ENCODE measurements at places on chromosomes 12 and 14.

DNA sequence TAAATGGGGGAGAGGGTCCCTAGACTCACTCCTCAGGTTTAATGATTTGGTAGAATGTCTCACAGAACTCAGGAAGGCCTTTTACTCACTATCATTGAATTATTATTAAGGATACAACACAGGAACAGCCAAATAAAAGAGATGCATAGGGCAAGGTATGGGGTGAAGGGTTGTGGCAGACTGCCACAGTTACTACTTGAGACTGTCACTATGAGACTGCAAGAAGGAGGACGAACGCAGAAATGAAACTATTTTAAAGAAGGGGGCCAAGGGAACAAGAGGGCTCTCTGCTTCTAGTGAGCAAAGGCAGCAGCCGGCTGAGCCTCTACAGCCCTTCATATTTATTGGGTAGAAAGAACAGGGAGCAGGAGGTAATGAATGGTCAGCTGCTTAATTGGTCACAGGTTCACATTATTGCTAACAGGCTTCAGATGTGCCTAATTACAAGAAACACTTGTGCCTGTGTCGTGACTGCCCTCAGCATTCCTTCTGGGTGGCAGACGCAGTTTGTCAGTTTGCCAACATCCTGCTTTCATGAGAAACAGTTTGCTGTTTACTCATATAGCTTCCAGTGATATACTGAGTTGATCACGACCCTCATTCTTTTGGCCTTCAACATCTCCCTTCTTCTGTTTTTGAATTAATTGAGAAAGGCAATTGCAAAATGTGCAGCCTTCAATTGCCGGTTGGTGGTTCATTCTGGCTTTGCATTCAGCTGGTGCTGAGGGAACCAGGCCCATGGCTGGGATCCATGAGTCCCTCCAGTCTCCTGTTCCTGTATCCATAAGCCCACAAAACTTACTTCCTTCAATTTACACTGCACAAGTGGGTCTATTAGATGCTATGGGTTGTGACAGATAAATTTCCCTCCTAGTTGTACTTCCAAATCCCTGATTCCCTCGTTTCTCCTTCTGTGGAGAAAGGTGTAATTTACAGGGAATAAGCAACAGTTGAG lies 82.8 kb upstream of the PLEKHG7 start:
- no peaks in the 10 kb centered on the region for H3K27me3 ChIP-seq
- H3K36me3 ChIP-seq, result no peaks in the 10 kb centered on the region
- no peaks in the 10 kb centered on the region for H3K4me1 ChIP-seq
- H3K4me3 ChIP-seq, result no peak overlapping the region

DNA sequence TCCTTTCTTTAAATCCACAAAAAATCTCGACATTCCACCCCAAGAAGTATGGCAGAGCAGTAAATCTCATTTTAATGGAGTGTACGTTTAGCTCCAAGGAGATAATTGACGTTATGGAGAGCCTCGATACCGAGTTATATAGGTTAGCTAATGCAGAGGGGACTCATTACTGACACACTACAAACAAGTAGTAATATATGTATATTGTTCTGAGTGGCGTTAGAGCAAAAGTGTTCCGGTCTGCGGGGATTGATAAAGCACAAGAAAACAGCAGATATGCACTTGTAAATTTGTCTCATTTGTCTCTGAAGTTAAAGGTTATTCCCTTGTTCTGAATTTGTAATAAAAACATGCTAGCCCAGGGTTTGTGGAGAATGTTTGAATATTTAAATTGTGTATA lies 84.1 kb downstream of the BCL11B start:
- H3K27ac ChIP-seq, result no peak overlapping the region

GRCh38 chr14:81187832-81188522 lies 32.8 kb downstream of the GTF2A1 start:
- H3K27ac ChIP-seq, result no peak overlapping the region
- DNase-seq, result no peak
- H3K4me3 ChIP-seq, result no peak overlapping the region
- H3K27me3 ChIP-seq, result no peaks in the 10 kb centered on the region
- H3K4me1 ChIP-seq, result no peaks in the 10 kb centered on the region
- peaks cover 3% of the 10 kb centered on the region for H3K36me3 ChIP-seq

DNA sequence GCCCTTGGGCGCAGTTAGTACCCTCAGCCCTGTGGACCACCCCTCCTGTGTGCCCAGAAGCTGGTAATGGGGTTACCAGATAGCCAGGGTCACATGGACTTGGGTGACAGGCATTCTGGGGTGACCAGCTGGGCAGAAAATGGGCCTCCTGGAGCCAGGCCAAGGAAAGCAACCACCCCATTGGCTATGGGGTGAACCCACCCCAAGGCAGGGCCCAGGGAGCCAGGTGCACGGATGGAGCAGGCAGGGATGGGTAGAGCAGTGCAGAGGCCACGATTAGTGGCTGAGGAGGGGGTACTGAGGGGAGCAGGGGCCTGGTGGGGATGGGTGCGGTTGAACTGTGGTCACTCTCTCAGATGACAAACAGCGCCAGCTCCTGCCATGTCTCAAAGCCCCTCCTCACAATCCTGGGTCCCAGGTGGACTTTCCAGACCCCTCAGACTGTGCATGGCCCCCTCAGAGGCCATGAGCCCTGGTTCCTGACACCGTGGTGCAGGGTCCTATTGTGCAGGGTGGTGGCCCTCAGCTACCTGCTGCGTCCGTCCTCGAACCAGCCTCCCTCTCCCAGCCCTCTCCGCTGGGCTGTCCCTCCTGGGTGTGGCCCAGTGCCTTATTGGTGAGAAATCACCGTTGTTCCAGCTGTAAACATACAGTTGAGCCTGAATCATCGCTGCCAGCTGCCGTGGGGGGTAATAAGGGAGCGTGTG lies 23.4 kb upstream of the BEGAIN start:
- H3K27ac ChIP-seq, result no peak overlapping the region
- no peak overlapping the region for H3K4me3 ChIP-seq
- no peaks in the 10 kb centered on the region for H3K27me3 ChIP-seq
- H3K36me3 ChIP-seq, result no peaks in the 10 kb centered on the region

DNA sequence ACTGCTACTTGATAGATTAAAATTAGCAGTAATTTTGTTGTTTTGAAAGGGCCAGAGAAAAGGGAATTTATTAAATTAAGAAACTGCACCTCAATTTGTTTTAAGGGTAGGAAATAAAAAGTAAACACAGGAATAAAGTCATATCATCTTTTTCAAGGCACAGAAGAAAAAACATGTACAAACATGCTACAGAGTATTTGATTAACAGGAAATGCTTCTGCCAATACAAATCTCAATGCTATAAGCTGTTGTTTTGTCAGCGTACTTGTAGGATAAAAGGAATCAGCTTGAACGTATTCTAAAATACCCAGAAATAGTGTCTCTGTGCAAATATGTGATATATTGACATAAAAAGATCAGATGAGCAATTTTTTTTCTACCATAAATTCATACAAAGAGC lies 474.0 kb upstream of the MGAT4C start:
- no peaks in the 10 kb centered on the region for H3K36me3 ChIP-seq
- no peaks in the 10 kb centered on the region for H3K4me1 ChIP-seq

GRCh38 chr14:32757568-32757967 lies 181.1 kb upstream of the NPAS3 start:
- no peak for DNase-seq
- H3K27ac ChIP-seq, result no peak overlapping the region
- H3K4me3 ChIP-seq, result no peak overlapping the region
- H3K36me3 ChIP-seq, result no peaks in the 10 kb centered on the region
- H3K4me1 ChIP-seq, result no peaks in the 10 kb centered on the region
- no peaks in the 10 kb centered on the region for H3K27me3 ChIP-seq

- H3K36me3 ChIP-seq, result no peaks in the 10 kb centered on the region
- no peak for DNase-seq
- no peak overlapping the region for H3K27ac ChIP-seq
- peaks cover 10% of the 10 kb centered on the region for H3K4me1 ChIP-seq
- no peak overlapping the region for H3K4me3 ChIP-seq
These were observed 124.5 kb downstream of the CALM1 start for GRCh38 chr14:90521084-90521929.

DNA sequence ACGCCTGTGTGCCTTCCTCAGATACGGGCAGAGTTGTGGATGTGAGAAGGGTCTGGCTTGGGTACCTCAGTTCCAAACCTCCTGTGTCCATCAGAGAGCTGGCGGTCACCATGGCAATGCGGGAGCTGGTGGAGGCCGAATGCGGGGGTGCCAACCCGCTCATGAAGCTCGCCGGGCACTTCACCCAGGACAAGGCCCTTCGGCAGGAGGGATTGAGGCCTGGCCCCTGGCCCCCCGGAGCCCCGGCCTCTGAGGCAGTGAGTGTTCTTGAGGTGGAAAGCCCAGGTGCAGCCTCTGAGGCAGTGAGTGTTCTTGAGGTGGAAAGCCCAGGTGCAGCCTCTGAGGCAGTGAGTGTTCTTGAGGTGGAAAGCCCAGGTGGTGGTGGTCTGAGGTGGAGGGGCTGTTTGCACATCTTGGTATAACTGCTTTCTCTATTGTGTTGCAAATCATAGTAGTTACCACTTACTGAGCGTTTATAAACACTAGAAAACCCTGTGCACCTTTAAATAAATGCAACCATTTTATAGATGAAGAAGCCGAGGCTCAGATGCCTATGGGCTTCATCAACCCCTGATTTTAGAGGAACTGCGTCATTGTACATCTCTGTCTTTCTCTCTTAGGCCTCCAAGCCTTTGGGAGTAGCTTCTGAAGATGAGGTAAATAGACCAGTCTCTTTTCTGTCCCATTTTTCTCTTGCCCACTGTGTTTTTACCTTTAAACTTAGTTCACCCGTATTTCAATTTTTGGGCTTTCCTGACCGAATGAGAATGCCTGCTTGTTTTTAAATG lies 976 bp downstream of the PEX5 start:
- peak overlapping the region; percentile 88 for H3K4me3 ChIP-seq
- no peak overlapping the region for H3K27ac ChIP-seq
- no peaks in the 10 kb centered on the region for H3K27me3 ChIP-seq

DNA sequence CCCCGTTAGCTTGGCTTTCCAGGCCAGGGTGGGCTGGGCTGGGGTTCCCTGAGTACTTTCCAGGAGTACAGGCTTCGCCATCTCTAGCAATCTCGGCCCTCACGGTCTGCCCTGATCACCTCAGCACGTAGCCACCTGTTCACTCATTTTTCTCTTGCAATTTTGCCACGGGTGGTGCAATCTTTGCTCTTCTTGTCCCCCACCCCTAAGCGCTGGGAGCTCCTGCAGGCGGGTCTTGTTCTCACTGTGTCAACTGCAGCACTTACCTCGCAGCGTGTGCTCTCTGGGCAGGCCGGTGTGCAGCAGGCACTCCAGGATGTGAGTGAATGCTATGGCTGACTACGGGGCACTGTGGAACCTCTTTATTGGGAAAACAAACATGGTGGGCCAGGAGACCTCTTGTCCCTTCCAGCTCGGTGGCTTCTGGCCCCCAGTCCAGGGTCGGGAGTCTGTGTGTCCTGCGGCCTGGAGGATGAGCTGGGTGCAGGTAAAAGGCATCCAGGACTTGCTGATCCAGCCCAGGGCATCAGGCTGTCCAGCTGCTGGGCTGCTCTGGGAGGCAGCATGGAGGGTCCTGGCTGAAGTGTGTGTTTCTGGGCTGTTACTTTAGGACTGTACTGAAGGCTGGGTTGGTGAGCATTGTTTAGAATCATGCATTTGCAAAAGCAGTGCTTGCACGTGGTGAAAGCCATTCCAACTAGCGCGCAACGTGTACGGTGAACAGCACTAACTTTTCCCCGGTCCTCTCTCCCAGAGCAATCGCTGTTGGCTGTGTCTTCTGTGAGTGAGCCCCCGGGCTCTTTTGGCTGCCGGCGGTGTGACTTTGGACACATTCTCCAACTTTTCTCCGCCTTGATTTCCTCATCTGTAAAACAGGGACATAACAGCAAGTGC lies 1.5 kb upstream of the ULK1 start:
- H3K4me3 ChIP-seq, result no peak overlapping the region
- no peaks in the 10 kb centered on the region for H3K27me3 ChIP-seq
- peak; percentile 27 for DNase-seq

GRCh38 chr12:96241846-96242256 lies 47.7 kb downstream of the ELK3 start:
- DNase-seq, result peak; percentile 92
- H3K27ac ChIP-seq, result no peak overlapping the region
- H3K4me1 ChIP-seq, result peaks cover 17% of the 10 kb centered on the region
- no peak overlapping the region for H3K4me3 ChIP-seq

DNA sequence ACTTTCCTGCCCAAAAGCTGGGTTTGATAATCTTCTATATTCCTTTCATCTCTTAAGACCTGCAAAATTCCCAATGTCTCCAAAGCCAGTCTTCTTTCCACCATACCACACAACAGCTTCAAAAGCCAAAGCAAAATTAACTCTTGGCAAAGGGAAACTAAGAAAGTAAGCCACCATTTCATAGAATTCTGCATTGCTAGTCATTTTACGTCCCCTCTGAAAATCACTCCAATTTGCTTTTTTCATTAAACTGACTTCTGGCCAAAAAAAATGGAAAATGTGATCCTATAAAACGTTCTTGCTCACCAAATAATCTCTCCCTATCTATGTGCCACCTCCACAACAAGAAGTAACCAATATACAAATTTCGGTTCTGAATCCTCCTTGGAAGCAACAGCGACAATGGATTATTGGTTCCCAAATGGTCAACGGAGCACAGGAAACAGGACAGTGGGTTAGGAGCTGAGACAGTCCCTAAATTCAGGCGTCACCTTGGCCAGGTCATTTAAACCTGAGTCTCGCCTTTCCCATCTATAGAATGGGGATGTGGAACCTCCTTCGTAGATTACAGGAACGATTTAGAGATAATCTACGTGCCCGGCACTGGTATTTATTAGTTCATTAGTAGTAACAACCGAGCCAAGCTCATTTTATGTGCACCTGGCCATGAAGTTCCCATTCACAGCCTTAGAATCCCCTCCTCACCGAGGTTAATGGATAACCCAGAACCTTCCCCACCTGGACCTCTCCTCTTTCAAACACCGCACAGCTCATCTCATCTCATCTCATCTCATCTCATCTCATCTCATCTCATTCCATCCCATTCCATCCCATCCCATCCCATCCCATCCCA lies 1.2 kb downstream of the NT5DC3 start:
- peaks cover 3% of the 10 kb centered on the region for H3K27me3 ChIP-seq
- peak overlapping the region; percentile 90 for H3K4me3 ChIP-seq
- DNase-seq, result no peak

DNA sequence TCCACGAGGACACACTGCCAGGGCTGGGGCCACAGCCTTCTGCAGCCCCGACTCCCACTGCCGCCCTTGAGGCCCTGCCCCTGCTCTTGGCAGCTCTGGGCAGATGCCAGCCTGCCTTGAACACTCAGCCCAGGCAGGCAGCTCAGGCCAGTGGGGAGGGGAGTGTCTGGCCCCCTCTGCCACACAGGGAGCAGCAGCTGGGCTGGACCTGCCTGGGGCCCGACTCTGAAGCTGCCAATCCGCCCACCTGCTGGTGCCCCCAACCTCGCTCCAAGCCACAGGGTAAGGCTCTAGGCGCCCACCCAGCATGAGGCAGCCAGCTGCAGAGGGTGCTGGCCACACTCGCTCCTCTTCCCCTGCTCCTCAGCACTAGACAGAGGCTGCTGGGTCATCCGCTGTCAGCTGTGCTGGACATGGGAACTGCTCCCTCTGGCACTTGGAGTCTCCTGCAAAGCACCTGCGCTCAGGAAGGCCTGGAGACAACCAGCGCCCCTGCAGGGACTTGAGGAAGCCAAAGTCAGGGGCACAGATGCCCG lies 24.6 kb upstream of the NUDT14 start:
- peak; percentile 61 for DNase-seq
- H3K27me3 ChIP-seq, result no peaks in the 10 kb centered on the region
- H3K27ac ChIP-seq, result no peak overlapping the region
- peaks cover 6% of the 10 kb centered on the region for H3K36me3 ChIP-seq

- DNase-seq, result no peak
- H3K27ac ChIP-seq, result no peak overlapping the region
- H3K36me3 ChIP-seq, result no peaks in the 10 kb centered on the region
- no peaks in the 10 kb centered on the region for H3K27me3 ChIP-seq
These were observed 21.1 kb upstream of the LRTM2 start for GRCh38 chr12:1799051-1799881.

Measured in trophoblast cell (in vitro differentiated cells and primary cell).